ENCODE measurements at places on chromosomes 3 and 15. TPM values are rescaled to one million over a fixed set of nuclear protein-coding genes. Genes with fewer than 3 reads are reported as not detected.

The TLR9 gene
- 0.19 TPM for total RNA-seq

The ROPN1 gene
- total RNA-seq: not detected

The GATA2 gene
- 15.4 TPM for total RNA-seq

The TJP1 gene
- total RNA-seq: 89.6 TPM

The PSTPIP1 gene
- total RNA-seq: 24.8 TPM

The CHP1 gene
- 128 TPM for total RNA-seq

DNA sequence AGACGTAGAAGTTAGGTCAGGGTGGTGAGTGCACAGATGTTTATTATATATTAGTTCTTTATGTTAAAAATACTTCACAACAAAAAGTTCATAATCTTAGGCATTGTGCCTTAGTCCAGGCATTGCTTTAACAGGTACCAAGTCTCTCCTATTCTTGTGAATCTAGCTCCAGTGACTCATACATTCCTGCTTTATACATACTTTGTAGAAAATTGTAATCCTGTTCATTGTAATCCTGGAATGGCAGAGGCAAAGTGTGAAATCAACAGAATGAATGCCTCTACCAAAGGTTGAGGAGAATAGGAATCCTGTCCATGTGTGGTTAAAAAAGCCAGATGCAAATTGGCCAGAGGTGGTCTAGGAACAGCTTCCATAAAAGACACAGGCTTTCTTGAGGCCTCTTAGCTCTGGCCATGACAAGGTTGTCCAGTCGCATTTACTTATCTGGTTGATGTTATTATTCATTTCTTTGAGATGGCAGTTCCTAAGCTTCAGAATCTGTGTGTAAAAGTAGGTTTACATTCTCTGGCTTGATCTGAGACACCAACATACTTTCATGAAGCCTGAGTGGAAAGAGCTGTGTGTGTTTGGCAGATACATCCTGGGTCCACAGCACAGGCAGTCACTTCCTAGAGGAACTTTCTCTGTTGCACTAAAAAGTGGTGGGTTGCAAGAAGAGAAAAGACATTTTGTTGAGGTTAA lies 109.0 kb downstream of the CDIN1 start:
- no peak for DNase-seq

DNA sequence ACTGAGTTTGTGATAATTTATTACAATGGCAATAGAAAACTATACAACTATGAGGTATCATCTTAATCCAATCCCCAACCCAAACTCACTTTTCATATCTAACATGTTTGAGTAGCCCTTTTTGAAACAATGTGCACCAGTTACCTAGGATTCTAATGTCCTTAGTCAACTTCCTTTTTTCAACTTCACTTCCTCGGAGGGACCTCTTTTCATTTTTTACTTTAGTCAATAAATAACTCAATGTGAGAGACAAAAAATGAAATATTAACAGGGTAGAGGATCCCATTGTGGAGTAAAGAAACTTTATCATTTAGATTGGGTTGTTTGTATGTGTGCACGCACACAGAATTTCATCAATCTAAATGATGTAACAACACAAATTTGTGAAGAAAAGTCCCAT lies 193.6 kb upstream of the LRRC3B start:
- no peak for DNase-seq

- no peak for DNase-seq
Observed at GRCh38 chr15:87680208-87680607, 576.3 kb downstream of the NTRK3 start.

GRCh38 chr3:124492824-124493223 lies 237.4 kb upstream of the UMPS start:
- no peak for DNase-seq

- DNase-seq: no peak
Observed at GRCh38 chr3:51954713-51955112, 468 bp upstream of the GPR62 start.

DNA sequence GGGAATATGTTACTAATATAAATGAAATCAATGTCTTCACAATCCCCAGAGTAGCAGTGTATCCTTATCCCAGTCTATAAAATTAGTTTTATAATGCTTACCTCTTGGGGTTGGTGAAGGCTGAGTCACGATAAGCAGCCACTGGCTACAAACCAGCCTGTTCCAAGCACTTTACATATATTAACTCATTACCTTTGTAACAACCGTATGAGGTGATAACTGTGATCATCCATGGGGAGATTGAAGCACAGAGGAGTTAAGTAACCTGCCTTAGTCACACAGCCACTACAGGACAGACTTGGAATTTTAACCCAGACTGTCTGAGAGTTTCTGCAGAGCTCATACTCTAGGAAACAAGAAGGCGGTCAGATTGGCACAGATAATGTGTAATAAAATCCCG lies 43.3 kb upstream of the MITF start:
- DNase-seq: no peak

DNA sequence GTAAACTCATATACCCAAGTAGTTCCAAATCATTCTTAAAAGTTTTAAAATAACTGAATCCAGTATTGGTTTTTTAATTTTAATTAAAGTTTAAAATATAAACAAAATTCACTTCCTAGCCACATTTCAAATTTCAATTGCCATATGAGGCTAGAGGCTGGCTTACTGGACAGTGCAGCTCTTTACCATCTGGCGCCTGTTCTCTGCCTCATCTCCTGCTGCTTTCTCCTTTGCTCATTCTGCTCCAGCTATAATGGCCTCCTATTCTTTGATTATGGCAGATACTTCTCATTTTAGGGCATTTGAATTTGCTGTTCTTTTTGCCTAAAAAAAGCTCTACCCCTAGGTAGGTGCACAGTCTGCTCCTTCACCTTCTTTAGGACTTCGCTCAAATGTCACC lies 19.1 kb downstream of the ARMC8 start:
- no peak for DNase-seq

DNA sequence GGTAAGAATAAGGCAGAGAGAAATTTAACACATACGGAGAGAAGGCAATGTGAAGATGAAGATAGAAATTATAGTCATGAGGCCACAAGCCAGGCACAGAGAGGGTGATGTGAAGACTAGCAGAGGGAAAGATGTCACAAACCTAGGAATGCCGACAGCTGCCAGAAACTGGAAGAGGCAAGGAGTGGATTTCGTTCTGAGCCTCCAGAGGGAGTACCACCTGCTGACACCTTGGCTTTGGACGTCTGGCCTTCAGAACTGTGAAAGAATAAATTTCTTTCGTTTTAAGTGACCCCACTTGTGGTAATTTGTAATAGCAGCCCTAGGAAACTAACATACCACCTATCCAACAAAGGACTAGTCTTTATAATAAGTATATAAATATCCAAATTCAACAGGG lies 5.0 kb upstream of the SGO1 start:
- DNase-seq: no peak

Data from mesenteric fat pad (tissue), 1 donor.